ENCODE measurements at places on chromosomes 16 and 17. TPM values are rescaled to one million over a fixed set of nuclear protein-coding genes. Genes with fewer than 3 reads are reported as not detected.

- DNase-seq = no peak
These were observed 103.3 kb downstream of the CCDC182 start for GRCh38 chr17:57641761-57642160.

KRTAP4-1 gene
- polyA plus RNA-seq = not detected

OR3A3 gene
- not detected for polyA plus RNA-seq

- DNase-seq = no peak
These were observed 21.2 kb downstream of the SLC39A11 start for GRCh38 chr17:73071066-73071999.

DNA sequence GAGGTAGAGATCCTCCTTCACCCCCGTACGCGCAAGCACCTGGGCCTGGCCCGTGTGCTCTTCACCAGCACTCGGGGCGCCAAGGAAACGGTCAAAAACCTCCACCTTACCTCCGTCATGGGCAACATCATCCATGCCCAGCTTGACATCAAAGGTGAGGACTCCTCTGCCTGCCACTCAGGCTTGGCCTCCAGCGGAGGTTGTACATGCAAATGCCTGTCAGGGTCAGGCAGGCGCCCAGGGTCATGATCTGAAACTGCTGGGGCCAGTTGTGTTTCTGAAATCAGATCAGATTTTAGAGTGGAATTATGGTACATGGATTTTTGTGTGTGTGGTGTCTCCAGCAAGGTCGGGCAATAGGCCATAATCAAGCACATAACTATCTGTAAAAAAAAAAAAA is 3.8 kb downstream of the SETD1A start:
- no peak for DNase-seq

GRCh38 chr17:71849783-71850768 is 270.7 kb upstream of the SOX9 start:
- no peak for DNase-seq

DNA sequence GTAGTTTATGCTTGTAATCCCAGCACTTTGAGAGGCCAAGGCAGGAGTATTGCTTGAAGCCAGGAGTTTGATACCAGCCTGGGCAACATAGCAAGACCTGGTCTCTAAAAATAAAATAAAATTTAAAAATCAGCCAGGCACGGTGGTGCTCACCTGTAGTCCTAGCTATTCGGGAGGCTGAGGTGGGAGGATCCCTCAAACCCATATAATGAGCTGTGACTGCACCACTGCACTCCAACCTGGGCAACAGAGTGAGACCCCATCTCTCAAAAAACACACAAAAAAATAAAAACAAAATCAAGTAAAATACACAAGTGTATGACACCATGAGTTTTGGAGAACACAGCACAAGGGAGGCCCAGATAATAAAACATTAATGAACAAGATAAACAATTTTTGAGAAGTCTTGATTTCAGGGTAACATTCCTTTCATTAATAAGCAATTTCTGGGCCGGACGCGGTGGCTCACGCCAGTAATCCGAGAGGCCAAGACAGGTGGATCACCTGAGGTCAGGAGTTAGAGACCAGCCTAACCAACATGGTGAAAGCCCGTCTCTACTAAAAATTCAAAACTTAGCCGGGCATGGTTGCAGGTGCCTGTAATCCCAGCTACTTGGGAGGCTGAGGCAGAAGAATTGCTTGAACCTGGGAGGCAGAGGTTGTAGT is 17.9 kb downstream of the PRPSAP1 start:
- DNase-seq = no peak

DHX58 gene
- 12.1 TPM for polyA plus RNA-seq

- no peak for DNase-seq
These were observed 75.0 kb downstream of the GPRC5B start for GRCh38 chr16:19809693-19810092.

Measured in naive B cell (primary cell).